ENCODE measurements at places on chromosomes 16 and 17.

DNA sequence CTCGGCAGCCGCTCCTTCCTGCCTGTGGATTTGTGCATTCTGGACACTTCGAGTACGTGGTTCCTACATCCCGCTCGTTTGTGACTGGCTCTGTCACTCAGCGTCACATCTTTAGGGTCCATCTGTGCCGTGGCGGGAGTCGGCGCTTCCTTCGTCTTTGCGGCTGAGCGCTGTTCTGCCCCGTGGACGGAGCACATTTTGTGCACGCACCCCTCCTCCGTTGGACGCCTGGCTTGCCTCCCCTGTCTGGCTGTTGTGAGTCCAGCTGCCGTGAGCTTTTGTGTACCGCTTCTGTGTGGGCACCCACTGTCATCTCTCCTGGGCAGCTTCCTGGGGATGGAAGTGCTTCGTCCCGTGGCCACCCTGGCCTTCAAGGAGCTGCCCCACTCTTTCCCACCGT is 6.4 kb downstream of the ZNF469 start:
- no peak for DNase-seq

- no peak for DNase-seq
These were observed 47.3 kb downstream of the UBE2G1 start for GRCh38 chr17:4319221-4319620.

DNA sequence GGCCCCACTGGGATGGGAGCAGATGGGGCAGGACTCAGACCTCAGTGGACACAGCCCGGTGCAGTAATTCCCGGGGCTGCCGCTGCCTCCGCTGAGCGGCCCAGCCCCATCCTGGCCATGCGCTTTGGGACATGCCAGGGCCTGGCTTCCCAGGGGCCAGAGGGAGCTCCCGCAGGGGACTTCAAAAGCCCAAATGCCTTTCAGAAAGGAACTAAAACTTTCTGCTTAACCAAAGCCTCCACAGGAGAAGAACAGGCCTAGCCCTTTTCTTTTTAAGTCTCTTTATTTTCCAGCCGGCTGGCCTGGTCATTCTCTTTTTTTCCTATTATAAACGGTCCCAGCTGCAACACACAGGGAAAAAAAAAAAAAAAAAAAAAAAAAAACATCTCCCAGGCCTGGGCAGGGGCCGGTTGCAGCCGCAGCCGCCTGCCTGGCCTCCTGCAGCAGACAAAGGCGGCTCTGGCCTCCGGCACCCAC is 10.7 kb upstream of the ZNF423 start:
- DNase-seq: no peak

GRCh38 chr16:60199150-60199549 is 1465.0 kb upstream of the GOT2 start:
- DNase-seq: no peak

DNA sequence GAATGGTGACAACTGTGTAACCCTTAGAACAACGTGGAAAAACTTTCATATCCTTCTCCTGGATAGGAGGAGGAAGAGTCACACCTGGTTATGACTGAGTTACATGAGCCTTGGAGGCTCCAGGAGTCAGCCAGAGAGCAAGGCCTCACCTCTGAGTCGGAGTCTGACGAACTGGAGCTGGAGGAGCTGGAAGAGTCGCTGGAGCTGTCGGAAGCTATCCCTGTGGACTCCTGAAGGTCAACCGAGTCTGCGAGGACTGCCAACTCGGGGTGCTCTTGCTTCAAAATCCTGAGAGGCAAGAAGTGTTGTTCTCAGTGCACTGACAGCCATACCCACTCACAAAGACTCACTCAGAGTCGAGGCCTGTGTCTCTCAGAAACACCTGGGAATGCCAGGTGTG is 6.2 kb downstream of the JMJD6 start:
- no peak for DNase-seq

GRCh38 chr16:50296807-50297206 is 30.5 kb downstream of the ADCY7 start:
- no peak for DNase-seq

DNA sequence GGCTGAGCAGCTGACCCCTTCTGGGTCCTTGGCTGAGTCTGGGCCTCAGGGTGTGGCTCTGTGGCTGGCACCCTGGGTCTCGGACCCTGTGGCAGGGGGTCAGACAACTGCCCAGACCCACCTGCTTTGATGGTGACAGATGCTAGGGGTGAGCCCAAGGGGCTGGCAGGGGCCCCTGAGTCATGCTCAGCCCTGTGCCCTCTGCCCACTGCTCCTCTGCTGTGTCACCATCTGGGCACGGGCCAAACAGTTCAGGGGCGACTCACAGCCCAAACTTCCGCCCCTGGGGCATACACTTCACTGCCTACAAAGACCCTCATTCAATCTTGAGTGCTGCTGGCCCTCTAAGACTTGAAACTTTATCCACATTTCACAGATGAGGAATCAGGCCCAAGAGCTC is 5.7 kb downstream of the ADGRG1 start:
- no peak for DNase-seq

DNA sequence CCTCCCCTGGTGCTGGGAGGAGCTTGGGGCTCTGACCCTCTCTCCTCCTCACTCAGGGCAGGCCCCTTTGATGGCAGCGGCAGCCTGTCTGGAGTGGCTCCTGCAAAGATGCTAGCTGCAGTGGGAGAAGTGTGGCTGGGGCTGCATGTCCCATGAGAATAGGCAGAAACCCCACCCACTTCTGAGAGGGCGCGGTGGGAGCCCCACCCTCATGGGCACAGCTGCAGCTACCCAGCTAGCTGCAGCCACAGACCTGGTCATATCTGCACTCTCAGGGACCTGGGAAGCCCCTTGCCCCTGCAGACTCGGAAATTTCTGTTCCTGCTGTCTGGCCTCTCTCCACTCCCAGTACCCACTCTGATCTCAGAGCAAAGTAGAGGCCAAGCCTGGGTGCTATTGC is 72.2 kb upstream of the BRD7 start:
- no peak for DNase-seq

DNA sequence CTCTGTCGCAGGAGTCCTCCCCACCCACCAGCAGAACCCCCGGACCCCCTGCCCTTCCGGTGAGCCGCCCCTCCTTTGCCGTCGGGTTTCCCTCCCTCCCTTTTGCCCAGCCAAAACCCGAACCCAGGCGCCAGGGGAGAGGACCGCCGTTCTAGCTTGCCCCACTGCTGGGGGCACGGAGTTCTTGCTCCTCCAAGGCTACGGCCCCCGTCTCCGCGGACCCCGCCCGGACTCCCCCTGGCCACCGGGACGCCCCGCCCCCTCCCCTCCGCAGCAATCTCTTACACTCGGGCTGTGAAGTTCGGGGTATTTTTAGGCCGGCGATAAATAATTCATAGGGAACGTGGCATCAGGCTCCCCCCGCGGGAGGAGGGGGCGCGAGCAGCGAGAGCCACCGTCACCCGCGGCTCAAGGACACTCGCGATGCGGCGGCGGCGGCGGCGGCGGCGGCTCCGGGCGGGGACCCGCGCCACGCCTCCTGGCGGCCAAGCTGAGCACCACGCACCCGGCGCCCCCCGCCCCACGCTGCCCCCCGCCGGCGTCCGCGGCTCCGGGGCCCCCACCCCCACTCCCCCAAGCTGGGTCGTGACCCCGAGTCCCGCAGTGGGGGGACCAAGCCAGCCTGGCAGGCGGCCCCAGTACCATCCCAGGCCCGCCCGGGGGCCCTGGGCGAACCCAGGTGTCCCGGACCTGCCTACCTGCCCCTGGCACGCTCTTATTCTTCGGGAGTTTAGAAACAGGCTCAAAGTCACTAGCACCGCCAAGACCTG is at the start of gene GRIN2C:
TSS of gene GRIN2C (minus strand) at position 427 of the 770 bp plus-strand sequence. CDS start 4,793 bp downstream, outside the sequence.
- DNase-seq: no peak

- no peak for DNase-seq
These were observed 3.0 kb downstream of the SRSF1 start for GRCh38 chr17:58004060-58004459.

DNA sequence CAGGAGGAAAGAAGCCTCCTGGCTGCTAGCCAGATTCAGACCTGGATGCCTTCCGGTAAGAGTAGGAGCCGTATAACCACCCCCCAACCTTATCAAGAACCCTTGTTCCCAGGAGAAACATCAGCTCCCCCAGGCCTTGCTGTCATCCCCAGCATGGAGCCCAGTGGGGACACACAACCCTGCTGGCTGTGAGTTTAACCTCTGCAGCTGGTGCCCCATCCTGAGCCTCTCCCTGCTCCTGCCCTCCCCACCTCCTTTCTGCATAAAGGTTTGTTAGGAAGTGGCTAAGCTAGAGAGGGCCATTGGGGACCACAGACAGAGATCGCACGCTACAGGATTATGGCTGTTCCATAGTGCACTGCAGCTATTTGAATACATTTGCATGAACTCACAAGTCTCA is 55.5 kb upstream of the RPL38 start:
- DNase-seq: no peak

- no peak for DNase-seq
These were observed 156.2 kb upstream of the TNRC6C start for GRCh38 chr17:77802333-77802615.

DNA sequence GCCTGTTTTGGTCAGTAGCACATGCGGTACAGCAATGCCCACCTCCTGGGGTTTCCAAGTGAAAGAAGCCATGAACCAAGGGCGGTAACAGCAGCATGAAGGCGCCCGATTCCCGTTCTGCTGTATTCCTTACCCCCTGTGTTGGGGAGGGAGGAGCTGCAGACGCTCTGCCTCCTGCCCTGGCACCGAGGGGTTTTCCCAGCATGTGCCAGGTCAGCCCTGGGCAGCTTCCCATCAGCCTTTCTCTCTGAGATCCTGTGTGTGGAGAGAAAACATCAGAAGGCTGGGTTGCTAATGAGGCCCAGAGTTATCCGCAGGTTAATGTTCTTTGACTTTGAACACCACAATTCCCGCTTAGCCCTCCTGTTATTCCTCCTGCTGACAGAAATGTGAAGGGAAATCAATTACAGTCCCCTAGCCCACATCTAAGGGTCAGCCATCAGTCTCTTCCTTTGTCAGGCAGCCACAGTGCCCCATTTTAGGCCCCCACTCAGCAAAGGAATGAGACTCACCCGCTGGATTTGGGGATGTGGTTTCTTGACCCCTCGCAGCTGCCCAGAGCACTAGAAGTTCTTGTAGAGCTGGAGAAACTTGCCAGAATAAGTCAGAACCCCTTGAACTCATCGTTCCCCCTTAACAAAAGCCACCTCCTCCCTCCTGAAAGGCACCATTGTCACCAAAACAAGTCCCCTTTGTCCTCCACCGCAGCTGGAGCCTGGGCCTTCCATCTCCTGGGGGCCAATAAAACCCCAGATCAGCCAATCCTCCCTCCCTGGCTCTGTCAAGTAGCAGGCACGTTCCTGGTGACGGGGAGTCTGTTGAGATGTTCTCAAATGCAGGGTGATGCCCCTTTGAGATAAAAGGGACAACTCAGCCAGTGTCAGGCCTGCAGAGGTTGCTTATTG is 168.5 kb downstream of the KATNIP start:
- DNase-seq: no peak

- DNase-seq: no peak
These were observed 14.0 kb upstream of the BAIAP2 start for GRCh38 chr17:81020767-81021497.

DNA sequence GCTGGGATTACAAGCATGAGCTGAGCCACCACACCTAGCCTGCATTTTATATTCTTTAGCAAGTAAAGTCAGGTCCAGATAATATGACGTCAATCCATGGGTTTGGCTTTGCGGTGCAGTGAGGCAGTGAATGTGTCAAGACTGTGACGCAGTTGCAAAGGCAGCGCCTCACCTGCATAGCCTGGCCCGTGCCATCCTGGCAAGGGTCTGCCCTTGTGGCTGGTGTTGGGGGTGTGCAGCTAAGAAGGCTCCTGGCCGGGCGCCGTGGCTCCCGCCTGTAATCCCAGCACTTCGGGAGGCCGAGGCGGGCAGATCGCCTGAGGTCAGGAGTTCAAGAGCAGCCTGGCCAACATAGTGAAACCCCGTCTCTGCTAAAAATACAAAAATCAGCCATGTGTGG is 7.0 kb downstream of the PDF start:
- DNase-seq: no peak

DNA sequence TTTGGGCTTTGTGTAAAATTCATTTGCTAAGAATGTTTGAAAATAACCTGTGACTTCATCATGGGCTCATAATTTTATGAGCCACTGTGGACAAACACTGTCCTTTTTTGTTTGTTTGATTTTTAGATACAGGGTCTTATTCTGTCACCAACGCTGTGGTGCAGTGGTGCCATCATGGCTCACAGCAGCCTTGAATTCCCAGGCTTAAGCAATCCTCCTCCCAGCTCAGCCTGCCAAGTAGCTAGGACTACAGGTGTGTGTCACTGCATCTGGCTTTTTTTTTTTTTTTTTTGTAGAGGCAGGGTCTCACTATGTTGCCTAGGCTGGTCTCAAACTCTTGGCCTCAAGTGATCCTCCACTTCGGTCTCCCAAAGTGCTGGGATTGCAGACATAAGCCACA is 8.3 kb downstream of the TEX2 start:
- peak; percentile 29 for DNase-seq

DNA sequence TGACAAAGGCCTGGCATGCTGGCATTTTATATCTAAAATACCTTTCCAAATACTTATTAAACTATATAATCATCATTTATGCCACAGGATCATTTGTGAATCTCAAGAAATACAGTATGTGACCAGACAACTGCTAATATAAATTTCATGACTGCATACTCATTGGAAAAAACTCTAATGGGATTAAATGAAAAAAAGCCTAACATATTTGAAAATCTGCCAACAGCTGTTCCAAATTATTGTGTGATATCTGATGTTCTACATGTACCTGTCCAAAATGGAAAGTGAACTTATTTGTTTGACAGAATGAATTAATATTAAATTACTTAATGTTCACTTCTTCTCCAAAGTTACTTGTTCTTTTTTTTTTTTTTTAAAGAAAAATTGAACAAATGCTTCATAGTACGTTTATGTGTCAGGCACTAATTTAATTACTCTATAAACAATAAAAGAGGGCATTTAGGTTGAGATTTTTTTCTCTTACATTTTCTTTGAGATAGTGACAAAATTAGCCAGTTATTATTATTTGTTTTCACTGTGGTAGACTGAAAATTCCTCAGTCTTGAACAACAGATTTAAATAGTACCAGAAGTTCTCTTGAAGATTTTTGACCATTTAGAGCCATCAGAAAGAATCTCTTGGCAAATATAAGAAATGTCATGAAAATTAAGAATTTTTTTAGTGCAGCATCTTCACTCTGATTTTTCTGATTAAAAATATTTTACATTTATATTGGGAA is 114.0 kb downstream of the FTO start:
- DNase-seq: no peak

- DNase-seq: no peak
These were observed 57.5 kb downstream of the CDH13 start for GRCh38 chr16:82684256-82684655.

- DNase-seq: peak; percentile 54
These were observed 805 bp upstream of the C16orf95 start for GRCh38 chr16:87317750-87318644.

Data from T47D (cell line).